ENCODE measurements at places on chromosomes 2 and 18. TPM values are rescaled to one million over a fixed set of nuclear protein-coding genes. Genes with fewer than 3 reads are reported as not detected.

The PCBP1 gene
- total RNA-seq, result 97.9 TPM

GRCh38 chr2:19554520-19554919 lies 196.1 kb upstream of the OSR1 start:
- H3K36me3 ChIP-seq, result no peaks in the 10 kb centered on the region
- no peaks in the 10 kb centered on the region for H3K4me1 ChIP-seq
- H3K27ac ChIP-seq, result no peak overlapping the region
- no peak for DNase-seq
- no peaks in the 10 kb centered on the region for H3K27me3 ChIP-seq

DNA sequence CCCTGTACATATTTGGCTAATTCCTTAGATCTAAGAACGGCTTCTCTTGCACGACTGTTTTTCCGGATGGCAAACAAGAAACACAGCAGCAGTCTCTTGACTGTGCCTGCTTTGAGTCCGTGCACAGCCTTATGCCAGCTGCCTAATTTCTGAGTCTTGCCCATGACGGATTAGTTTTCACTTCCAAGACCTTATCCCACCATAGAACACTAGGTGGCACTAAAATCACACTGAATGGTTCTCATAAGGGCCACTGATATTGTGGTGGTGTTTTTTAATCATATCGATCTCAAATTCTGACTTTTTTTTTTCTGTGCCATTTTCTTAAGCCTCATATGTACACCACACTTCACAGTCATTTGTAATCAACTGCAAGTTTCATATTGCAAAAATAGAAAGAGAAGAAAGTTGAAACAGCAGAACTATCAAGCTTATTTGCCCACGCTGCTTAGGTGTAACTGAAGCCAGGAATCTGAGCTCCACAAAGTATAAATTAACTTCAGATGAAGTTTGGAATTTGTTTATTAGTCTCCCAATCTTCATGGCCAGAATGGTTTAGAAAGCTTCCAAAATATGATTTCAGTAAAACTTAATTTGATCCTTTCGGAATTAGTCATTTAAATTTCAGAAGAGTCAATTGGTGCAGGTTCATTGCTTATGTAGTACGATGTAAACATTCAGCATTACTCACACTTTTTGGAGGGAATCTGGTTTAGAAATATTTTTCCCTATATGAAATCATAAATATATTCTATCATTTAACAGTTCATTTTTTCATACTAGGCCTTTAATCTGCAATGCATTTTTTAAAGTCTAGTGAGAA lies 45.5 kb upstream of the SCN7A start:
- H3K4me3 ChIP-seq, result no peak overlapping the region
- no peaks in the 10 kb centered on the region for H3K27me3 ChIP-seq
- H3K27ac ChIP-seq, result no peak overlapping the region

The DHRS9 gene
- not detected for total RNA-seq

DNA sequence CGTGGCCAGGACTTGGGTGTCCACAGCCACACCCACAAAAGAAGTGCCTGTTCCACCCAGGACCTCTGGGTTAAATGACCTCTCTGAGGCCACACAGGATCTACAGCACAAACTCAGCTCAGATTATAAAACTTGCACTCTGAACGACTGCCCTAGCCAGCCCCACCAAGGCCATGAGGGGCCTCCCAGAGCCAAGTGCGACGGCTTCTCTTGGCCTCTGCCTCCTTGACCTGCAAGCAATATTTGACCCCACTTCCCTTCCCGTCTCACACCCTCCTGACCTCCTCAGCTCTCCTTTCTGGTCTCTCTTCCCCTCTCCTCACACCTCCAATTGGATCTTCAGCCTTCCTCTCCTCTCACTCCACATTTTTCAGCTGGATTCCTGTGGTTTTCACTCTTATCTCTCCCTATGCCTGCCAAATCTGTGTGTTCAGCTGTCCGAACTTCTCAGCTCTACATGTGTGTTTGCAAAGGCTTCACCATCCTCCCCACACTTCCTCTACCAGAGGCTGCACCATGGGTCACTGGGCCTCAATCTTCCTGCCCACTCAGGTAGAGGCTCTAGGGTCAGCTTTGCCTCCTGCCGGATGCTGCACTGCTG lies 25.3 kb upstream of the STEAP3 start:
- H3K4me3 ChIP-seq, result no peak overlapping the region
- peaks cover 30% of the 10 kb centered on the region for H3K4me1 ChIP-seq
- H3K27me3 ChIP-seq, result no peaks in the 10 kb centered on the region
- DNase-seq, result peak; percentile 51
- no peaks in the 10 kb centered on the region for H3K36me3 ChIP-seq
- H3K27ac ChIP-seq, result peak overlapping the region; percentile 5

The CCBE1 gene
- total RNA-seq, result 0.99 TPM

- no peak overlapping the region for H3K27ac ChIP-seq
- no peak for DNase-seq
- H3K4me3 ChIP-seq, result no peak overlapping the region
- no peaks in the 10 kb centered on the region for H3K36me3 ChIP-seq
- H3K4me1 ChIP-seq, result peaks cover 10% of the 10 kb centered on the region
Measured at GRCh38 chr18:35029770-35030169, 11.4 kb upstream of the MAPRE2 start.

DNA sequence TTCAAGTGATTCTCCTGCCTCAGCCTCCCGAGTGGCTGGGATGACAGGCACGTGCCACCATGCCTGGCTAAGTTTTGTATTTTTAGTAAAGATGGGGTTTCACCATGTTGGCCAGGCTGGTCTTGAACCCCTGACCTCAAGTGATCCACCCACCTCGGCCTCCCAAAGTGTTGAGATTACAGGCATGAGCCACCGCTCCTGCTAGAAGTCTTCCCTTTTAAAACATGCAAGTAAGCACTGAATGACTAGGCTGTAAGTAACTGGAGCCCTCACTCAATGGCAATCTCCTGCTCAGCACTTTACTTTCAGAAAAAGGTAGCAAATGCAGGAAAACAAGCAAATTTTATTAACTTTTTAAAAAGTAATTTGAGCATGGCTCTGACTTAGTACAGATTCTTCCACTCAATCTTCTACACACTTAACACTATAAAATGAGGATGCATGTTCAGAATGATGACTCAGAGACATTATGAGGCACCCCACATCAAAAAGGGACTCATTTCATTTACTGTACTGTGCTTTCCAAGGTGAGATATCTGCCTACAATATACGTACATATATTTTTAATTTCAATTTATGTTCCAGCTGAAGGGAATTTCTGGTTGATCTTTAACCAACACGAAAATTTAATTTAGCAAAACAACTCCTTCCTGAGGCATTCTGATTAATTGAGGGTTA lies 6.6 kb upstream of the NCK2 start:
- no peaks in the 10 kb centered on the region for H3K4me1 ChIP-seq
- H3K27ac ChIP-seq, result no peak overlapping the region
- DNase-seq, result no peak

GRCh38 chr2:229526951-229527350 lies 187.4 kb downstream of the DNER start:
- DNase-seq, result no peak
- no peak overlapping the region for H3K4me3 ChIP-seq
- H3K36me3 ChIP-seq, result no peaks in the 10 kb centered on the region
- H3K27ac ChIP-seq, result no peak overlapping the region
- no peaks in the 10 kb centered on the region for H3K4me1 ChIP-seq

DNA sequence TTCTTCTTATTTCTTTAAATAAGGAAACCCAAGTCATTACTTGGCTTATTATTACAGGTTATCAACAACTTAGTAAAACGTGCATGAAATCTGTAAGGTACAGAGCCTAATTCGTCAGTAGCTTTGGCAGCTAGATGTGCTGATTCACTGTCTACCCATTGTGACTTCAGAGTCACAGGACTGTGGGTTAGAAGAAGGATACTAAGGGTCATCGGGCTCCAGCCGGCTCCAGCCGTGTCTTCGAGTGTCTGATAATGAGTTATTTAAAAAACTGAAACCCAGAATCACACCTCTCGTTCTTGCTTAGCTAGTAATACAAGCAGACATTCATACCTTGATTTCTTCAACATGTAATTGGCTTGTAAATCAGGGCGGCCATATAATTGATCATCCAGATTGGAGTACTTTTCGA lies 170.5 kb downstream of the FMNL2 start:
- no peak overlapping the region for H3K27ac ChIP-seq
- H3K27me3 ChIP-seq, result no peaks in the 10 kb centered on the region
- no peaks in the 10 kb centered on the region for H3K36me3 ChIP-seq
- H3K4me1 ChIP-seq, result no peaks in the 10 kb centered on the region

DNA sequence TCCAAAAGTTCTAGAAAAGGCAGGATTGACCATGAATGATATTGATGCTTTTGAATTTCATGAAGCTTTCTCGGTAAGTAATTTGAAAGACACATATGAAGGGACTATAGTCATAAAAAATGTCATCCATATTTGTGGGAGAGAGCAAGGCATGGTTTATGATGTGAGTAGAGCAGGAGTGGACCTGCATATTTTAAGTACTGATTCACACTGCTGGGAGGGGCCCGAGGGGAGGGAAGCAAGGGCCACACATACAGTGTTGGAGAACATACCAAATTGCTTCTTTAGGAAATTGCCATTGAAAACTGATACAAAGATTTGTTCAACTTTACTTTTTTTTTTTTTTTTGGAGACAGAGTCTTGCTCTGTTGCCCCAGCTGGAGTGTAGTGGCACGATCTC lies 39.4 kb downstream of the HADHB start:
- DNase-seq, result no peak
- H3K27ac ChIP-seq, result no peak overlapping the region
- H3K4me3 ChIP-seq, result no peak overlapping the region
- H3K36me3 ChIP-seq, result peaks cover 36% of the 10 kb centered on the region
- no peaks in the 10 kb centered on the region for H3K27me3 ChIP-seq
- H3K4me1 ChIP-seq, result no peaks in the 10 kb centered on the region

The HOXD13 gene
- not detected for total RNA-seq

- peaks cover 13% of the 10 kb centered on the region for H3K36me3 ChIP-seq
- H3K27ac ChIP-seq, result peak overlapping the region; percentile 52
- H3K4me1 ChIP-seq, result peaks cover 19% of the 10 kb centered on the region
- peak; percentile 29 for DNase-seq
- no peaks in the 10 kb centered on the region for H3K27me3 ChIP-seq
Measured at GRCh38 chr2:86213699-86214502, 14.6 kb downstream of the MRPL35 start.

GRCh38 chr18:70181015-70181414 lies 24.5 kb downstream of the RTTN start:
- no peaks in the 10 kb centered on the region for H3K36me3 ChIP-seq
- H3K4me1 ChIP-seq, result no peaks in the 10 kb centered on the region
- H3K27me3 ChIP-seq, result no peaks in the 10 kb centered on the region
- no peak overlapping the region for H3K4me3 ChIP-seq
- DNase-seq, result no peak
- H3K27ac ChIP-seq, result no peak overlapping the region

The RTP5 gene
- total RNA-seq, result not detected

The RAPGEF4 gene
- 22.4 TPM for total RNA-seq

- H3K4me1 ChIP-seq, result no peaks in the 10 kb centered on the region
- H3K27me3 ChIP-seq, result no peaks in the 10 kb centered on the region
- no peak overlapping the region for H3K4me3 ChIP-seq
- DNase-seq, result no peak
- H3K36me3 ChIP-seq, result no peaks in the 10 kb centered on the region
- no peak overlapping the region for H3K27ac ChIP-seq
Measured at GRCh38 chr2:147663153-147663961, 181.5 kb upstream of the ACVR2A start.

DNA sequence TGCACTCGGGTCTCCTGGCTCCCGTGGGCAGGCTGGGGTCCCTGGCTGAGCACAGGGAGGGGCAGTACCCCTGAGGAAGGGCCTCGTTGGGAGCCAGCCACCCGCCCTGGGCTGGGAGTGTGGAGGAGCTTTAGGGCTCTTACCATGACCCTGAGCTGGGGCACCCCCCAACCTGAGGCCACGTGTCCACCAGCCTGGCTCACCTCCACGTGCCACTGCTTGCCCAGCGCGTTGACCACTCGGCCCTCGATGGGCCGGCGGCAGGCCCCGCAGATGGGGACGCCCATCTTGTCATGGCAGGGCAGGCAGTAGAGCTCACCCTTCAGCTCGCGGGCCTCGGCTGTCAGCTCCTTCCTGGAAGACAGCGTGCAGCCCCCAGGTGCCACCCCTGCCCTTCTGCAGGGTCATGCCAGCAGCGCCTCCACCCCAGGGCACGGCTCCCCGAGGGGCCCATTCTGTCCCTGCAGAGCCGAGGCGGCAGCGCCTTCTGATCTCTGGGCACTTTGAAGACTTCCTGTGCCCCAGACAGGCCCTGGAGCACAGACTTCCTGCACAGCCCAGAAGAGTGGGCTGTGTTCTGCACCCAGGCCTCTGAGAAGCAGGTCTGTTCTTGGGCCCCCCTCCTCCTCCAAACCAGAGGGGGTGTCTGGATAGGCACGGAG lies 4.0 kb upstream of the GPR17 start:
- no peak overlapping the region for H3K27ac ChIP-seq
- H3K27me3 ChIP-seq, result no peaks in the 10 kb centered on the region
- no peaks in the 10 kb centered on the region for H3K36me3 ChIP-seq
- no peak overlapping the region for H3K4me3 ChIP-seq
- peaks cover 5% of the 10 kb centered on the region for H3K4me1 ChIP-seq

- peak; percentile 100 for DNase-seq
- no peaks in the 10 kb centered on the region for H3K36me3 ChIP-seq
- H3K4me3 ChIP-seq, result no peak overlapping the region
- no peaks in the 10 kb centered on the region for H3K27me3 ChIP-seq
- H3K27ac ChIP-seq, result peak overlapping the region; percentile 96
- peaks cover 82% of the 10 kb centered on the region for H3K4me1 ChIP-seq
Measured at GRCh38 chr2:235050980-235051351, 99.1 kb downstream of the SH3BP4 start.

- H3K4me1 ChIP-seq, result no peaks in the 10 kb centered on the region
- DNase-seq, result no peak
- no peaks in the 10 kb centered on the region for H3K36me3 ChIP-seq
- no peak overlapping the region for H3K27ac ChIP-seq
- H3K4me3 ChIP-seq, result no peak overlapping the region
- no peaks in the 10 kb centered on the region for H3K27me3 ChIP-seq
Measured at GRCh38 chr18:10946058-10946457, 203.3 kb downstream of the PIEZO2 start.

The GPR45 gene
- not detected for total RNA-seq

The EVX2 gene
- total RNA-seq, result not detected

- peak overlapping the region; percentile 67 for H3K27ac ChIP-seq
- DNase-seq, result no peak
- H3K4me1 ChIP-seq, result peaks cover 49% of the 10 kb centered on the region
- no peak overlapping the region for H3K4me3 ChIP-seq
- H3K36me3 ChIP-seq, result peaks cover under 1% of the 10 kb centered on the region
- no peaks in the 10 kb centered on the region for H3K27me3 ChIP-seq
Measured at GRCh38 chr2:74204436-74204835, 6.0 kb downstream of the MTHFD2 start.

- H3K4me3 ChIP-seq, result no peak overlapping the region
- peak overlapping the region; percentile 80 for H3K27ac ChIP-seq
- DNase-seq, result peak; percentile 22
- H3K36me3 ChIP-seq, result no peaks in the 10 kb centered on the region
Measured at GRCh38 chr2:62187246-62187645, 8.7 kb upstream of the B3GNT2 start.
